ENCODE measurements at places on chromosomes 6 and 20. TPM values are rescaled to one million over a fixed set of nuclear protein-coding genes. Genes with fewer than 3 reads are reported as not detected.

GRCh38 chr6:30845183-30845582 lies 39.1 kb upstream of the DDR1 start:
- H3K36me3 ChIP-seq, result no peaks in the 10 kb centered on the region
- no peak for DNase-seq
- no peaks in the 10 kb centered on the region for H3K27me3 ChIP-seq
- no peak overlapping the region for H3K27ac ChIP-seq
- no peak overlapping the region for H3K4me3 ChIP-seq
- peaks cover 4% of the 10 kb centered on the region for H3K4me1 ChIP-seq

- DNase-seq, result no peak
- H3K36me3 ChIP-seq, result no peaks in the 10 kb centered on the region
- no peaks in the 10 kb centered on the region for H3K27me3 ChIP-seq
- H3K27ac ChIP-seq, result no peak overlapping the region
- H3K4me3 ChIP-seq, result no peak overlapping the region
- no peaks in the 10 kb centered on the region for H3K4me1 ChIP-seq
Measured at GRCh38 chr6:109167562-109167961, 72.3 kb downstream of the CEP57L1 start.

- no peak for DNase-seq
- peaks cover 12% of the 10 kb centered on the region for H3K4me1 ChIP-seq
- H3K4me3 ChIP-seq, result no peak overlapping the region
- no peaks in the 10 kb centered on the region for H3K36me3 ChIP-seq
Measured at GRCh38 chr6:43274127-43274915, 23.7 kb upstream of the SLC22A7 start.

- H3K36me3 ChIP-seq, result no peaks in the 10 kb centered on the region
- no peak overlapping the region for H3K4me3 ChIP-seq
- no peak overlapping the region for H3K27ac ChIP-seq
- no peaks in the 10 kb centered on the region for H3K4me1 ChIP-seq
- no peak for DNase-seq
Measured at GRCh38 chr20:22394583-22394982, 189.8 kb downstream of the FOXA2 start.

DNA sequence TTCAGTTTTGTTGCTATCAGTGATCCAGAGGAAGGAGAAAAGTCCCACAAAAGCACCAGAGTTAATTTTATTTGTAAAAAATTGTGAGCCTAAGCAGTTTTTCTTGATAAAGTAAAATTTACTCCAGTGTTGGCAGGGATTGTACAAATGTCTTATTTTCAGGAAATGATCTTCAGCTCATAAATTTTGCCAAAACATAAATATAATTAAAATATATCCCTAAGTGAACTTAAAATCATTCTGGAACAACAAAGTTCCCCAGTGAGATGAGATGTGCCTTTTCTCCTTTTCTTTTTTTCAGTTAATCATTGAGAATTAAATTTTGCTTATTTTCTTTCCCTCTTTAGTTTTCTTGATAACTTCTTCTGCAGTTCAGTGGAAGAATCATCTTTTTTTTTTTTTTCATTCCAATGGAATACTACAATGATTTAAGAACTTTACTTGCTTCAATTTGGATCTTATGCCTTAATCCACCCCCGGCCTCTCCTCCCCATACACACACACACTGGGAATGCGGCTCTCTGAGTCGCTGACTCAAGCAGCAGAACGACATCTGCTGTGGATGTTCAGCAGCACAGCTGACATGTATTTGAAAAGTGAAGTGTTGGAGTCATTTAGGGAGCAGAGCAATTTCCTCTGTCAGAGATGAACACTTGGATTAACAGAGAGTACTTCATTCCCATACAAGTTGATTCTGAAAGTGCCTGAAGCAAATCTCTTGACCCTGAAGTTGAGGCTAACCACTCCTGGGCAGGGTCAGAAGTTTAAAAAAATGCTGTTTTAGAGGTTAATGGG lies 27.7 kb upstream of the LAMA4 start:
- DNase-seq, result no peak
- H3K4me3 ChIP-seq, result no peak overlapping the region
- peak overlapping the region; percentile 48 for H3K27ac ChIP-seq

GRCh38 chr6:76592566-76592965 lies 520.1 kb upstream of the IMPG1 start:
- no peak overlapping the region for H3K4me3 ChIP-seq
- no peaks in the 10 kb centered on the region for H3K4me1 ChIP-seq
- H3K27me3 ChIP-seq, result no peaks in the 10 kb centered on the region
- DNase-seq, result no peak
- H3K27ac ChIP-seq, result no peak overlapping the region
- H3K36me3 ChIP-seq, result no peaks in the 10 kb centered on the region

GRCh38 chr6:139355777-139356445 lies 18.5 kb downstream of the CITED2 start:
- H3K36me3 ChIP-seq, result no peaks in the 10 kb centered on the region
- H3K4me1 ChIP-seq, result peaks cover 6% of the 10 kb centered on the region
- H3K4me3 ChIP-seq, result no peak overlapping the region
- DNase-seq, result no peak

GRCh38 chr6:48765352-48765961 lies 654.5 kb upstream of the PTCHD4 start:
- peaks cover 4% of the 10 kb centered on the region for H3K4me1 ChIP-seq
- no peak overlapping the region for H3K4me3 ChIP-seq
- no peak for DNase-seq
- H3K27ac ChIP-seq, result peak overlapping the region; percentile 66

CLVS2 gene
- total RNA-seq, result not detected

DNMT3B gene
- total RNA-seq, result 0.44 TPM

BACH2 gene
- 0.87 TPM for total RNA-seq
